Tongue (tissue), 3 donors: ENCODE measurements at places on chromosomes 5 and 9.

DNA sequence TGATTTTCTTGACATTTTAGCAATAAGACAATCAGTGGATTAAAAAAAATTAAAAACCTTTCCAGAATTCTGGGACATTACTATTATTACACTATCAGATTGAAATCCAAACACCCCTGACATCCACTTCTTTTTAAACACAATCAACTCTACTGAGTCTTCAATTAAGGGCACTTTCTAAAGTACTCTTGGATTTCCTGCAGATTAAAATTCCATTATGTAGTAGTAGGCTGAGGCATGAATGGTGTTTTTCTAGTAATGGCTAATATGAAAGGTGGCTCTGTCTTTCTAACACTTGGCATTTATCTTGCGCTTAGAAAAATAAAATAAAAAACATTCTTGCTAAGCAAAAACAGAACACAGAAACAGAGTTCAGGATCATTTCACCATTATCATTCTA lies 107.8 kb downstream of the OXCT1 start:
- no peak for DNase-seq

DNA sequence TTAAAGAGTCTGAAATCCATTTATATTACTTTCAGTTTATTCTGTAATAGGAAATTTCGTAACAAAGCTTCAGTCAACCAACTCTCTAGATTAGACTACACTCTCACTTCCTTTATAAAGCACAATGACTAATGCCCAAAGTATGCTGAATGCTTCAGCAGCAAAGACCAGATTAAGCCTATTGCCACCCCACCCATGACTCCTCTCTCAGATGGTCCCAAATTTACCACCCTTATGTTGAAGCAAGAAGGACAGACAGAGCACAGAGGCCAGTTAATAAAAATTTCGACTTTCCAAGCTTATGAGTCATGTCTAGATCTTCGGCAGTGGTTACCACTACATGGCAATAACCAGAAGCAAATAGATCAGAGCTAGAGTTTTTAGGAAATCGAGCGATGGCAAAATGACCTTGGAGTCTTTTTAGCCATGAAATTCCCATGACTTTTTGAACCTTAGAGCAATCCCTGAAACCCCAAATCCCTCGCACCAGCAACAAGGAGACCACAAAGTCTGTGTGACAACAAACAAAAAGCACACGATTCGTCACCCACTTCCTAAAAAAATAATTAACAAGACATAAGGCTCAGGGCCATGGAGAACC lies 287.8 kb upstream of the RASA1 start:
- DNase-seq = no peak

GRCh38 chr5:92050970-92051369 lies 667.9 kb upstream of the ARRDC3 start:
- DNase-seq = no peak

GRCh38 chr9:105393576-105394344 lies 54.1 kb upstream of the FSD1L start:
- no peak for DNase-seq

- DNase-seq = no peak
Observed at GRCh38 chr9:37602817-37603216, 10.4 kb upstream of the TOMM5 start.

DNA sequence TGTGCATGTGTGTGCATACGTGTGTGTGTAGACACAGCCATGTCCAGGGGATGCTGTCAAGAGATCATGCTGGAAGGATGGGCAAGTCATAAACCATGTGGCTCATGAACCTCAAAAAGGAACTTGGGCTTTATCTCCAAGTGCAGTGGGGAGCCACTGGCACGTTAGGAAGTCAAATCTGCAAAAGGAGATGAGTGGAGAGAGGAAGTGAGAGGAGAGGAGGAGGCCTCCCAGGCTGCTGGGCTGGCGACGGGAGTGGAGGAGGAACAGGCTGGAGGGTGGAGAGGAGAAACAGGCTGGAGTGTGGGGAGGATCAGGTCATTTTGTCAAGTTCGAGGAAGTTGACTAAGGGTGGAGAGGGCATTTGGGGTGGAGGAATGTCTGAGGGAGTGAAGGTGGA lies 29.2 kb upstream of the TIFAB start:
- DNase-seq = no peak

DNA sequence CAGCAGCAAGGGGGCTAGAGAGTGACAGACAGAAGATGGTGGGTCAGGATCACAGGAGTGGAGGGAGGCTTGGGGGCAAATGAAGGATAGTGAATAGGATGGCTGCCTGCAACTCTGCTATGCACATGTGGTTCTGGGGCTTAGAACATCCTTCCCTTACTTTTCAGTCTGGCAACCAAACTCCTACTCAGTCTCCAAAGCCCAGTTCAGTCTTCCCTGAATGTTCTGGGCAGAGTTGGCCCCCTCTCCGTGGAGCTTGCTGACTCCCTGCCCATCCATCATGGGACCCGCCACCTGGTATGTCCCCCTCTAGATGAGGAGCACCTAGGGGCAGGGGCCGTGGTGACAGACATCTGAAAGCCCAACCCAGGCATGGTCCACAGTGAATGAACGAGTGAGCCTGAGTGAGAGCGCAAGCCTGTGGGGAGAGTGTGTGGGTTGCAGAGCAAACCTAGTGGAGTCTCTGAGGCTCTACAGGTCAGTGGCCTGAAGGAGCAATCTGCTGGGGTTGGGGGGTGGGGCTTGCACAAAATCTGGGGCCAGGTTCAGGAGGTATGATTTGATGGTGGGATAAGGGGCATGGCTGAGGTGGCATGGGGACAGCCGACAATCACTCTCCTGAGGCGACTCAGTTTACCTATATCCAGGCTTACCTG lies 180.6 kb downstream of the FGF18 start:
- DNase-seq = no peak

DNA sequence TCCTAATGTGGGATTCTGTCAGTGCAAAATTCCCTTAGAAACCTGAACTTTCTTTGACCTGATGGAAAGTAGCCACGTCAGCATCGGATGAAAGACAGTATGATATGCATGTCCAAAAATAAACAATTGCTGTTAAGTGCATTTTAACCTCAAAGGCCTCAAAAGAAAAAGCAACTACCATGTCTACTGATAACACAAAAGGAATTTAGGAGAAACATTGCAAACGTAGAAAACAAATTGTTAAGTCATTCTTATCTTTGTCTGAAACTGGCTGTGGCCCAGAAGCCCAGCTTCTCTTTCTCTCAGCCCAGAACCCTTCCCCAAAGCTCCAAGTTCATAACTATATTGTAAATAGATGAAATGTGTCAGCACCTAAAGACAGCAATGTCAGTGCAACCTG lies 11.1 kb upstream of the LHFPL2 start:
- no peak for DNase-seq

- no peak for DNase-seq
Observed at GRCh38 chr9:5553211-5553610, 42.9 kb downstream of the PDCD1LG2 start.
